ENCODE measurements at places on chromosomes 16 and 17.

- peak; percentile 37 for DNase-seq
Measured at GRCh38 chr17:7191571-7192270, 12.6 kb upstream of the ASGR1 start.

DNA sequence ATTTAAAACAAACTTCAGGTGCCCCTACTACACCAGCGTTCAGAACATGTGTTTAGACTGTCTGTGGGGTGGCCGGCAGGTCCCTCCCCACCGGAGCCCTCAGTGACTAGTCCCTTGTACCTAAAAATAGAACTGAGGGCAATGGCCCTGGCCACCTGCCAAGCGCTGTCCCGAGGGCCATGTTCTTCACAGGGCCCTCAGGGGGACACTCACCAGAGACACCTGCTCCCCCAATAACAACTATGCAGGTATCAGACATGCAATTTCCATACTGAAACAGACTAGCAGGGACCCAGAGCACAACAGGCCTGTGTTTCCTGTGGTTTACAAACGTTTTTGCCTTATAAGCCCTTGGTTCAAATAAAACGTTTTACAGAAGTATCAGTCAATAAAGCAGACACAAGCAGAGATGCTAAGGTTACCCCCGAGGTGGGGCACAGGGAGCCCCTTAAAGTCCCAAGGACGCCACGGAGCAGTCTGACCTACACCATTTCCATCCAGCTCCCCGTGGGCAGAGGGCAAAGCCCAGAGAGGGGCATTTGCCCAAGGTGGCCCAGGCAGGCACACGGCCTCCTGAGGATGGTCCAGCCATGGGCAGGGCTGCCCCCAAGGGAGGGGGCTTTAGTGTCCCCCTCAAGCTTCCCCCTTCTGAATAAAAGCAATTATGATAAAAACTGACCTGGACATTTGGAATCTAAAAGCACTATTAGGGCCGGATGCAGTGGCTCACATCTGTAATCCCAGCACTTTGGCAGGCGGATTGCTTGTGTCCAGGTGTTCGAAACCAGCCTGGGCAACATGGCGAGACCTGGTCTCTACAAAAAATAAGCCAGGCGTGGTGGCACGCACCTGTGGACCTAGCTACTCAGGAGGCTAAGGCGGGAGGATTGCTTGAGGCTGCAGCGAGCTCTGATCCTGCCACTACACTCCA, 896 bp upstream of the MYLK3 start:
- DNase-seq: no peak

DNA sequence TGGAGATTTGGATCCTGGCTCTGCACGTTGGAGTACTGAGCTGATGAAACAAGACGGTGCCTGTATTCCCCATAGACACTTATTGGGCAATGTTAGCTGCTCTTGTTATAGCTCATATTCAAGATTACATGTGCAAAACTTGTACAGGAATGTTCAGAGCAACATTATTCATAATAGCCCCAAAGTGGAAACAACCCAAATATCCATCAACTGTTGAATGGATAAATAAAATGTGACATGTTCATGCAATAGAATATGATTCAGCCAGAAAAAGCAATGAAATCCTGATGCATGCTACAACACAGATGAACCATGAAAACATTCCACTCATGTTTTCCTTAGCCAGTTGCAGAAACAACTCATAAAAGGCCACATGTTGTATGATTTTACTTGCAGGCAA, 5.7 kb upstream of the SDR42E1 start:
- DNase-seq: peak; percentile 75

GRCh38 chr16:82055117-82055516, 20.1 kb downstream of the HSD17B2 start:
- DNase-seq: no peak

- DNase-seq: peak; percentile 35
Measured at GRCh38 chr17:27760069-27760885, 40.1 kb downstream of the NOS2 start.

- no peak for DNase-seq
Measured at GRCh38 chr16:85227084-85227945, 115.0 kb upstream of the CIBAR2 start.

Measured in fibroblast of mammary gland (primary cell).